ENCODE measurements at places on chromosomes 13 and 19. TPM values are rescaled to one million over a fixed set of nuclear protein-coding genes. Genes with fewer than 3 reads are reported as not detected.

The CATSPERD gene
- polyA plus RNA-seq, result not detected

The GDF15 gene
- polyA plus RNA-seq, result not detected

The ZNF223 gene
- 1.1 TPM for polyA plus RNA-seq

DNA sequence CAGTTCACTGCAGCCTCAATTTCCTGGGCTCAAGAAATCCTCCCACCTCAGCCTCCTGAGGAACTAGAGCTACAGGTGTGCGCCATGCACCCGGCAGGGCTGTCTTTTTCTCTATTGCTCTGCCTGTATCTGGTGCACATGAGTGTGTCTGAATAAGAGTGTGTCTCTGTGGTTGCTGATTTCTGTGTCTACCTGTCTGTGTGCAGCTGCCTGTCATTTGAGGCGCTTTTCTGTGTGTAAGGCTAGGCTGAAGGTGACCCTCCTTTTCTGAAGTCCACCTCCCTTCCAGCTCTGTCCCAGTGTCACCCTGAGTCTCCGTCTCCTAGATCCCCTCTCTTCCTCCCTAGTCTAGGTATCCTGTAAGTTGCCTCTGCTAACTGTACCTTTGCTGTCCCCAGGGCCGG, 1.5 kb upstream of the PRR12 start:
- H3K36me3 ChIP-seq, result peaks cover 7% of the 10 kb centered on the region
- H3K4me3 ChIP-seq, result no peak overlapping the region
- H3K4me1 ChIP-seq, result peaks cover 28% of the 10 kb centered on the region
- no peak for DNase-seq
- no peak overlapping the region for H3K27ac ChIP-seq

- H3K4me3 ChIP-seq, result no peak overlapping the region
- no peak overlapping the region for H3K27ac ChIP-seq
- H3K36me3 ChIP-seq, result no peaks in the 10 kb centered on the region
- H3K27me3 ChIP-seq, result no peaks in the 10 kb centered on the region
Measured at GRCh38 chr13:23999424-23999823, 102.1 kb upstream of the C1QTNF9B start.

DNA sequence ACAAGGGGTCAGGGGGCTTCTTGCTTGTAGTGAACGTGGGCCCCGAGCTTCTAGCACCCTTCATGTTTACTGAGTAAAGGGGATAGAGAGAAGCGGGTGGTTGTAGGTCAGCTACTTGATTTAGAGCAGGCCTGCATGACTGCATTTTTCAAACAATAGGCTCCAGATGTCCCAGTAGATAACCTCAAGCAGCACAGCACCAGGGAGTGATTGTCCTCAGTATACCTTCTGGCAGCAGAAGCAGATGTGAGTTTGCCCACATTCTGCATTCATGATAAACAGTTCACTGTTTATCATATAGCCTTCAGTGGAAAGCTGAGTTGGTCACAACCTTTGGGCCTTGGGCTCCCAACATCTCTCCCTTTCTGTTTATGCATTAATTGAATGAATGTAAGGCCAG, 4.8 kb downstream of the ZNF439 start:
- peaks cover 11% of the 10 kb centered on the region for H3K4me1 ChIP-seq
- no peak for DNase-seq
- H3K27ac ChIP-seq, result no peak overlapping the region
- H3K4me3 ChIP-seq, result no peak overlapping the region
- no peaks in the 10 kb centered on the region for H3K36me3 ChIP-seq

GRCh38 chr13:95503662-95504061, 48.9 kb upstream of the CLDN10 start:
- DNase-seq, result no peak
- H3K27me3 ChIP-seq, result no peaks in the 10 kb centered on the region
- no peak overlapping the region for H3K4me3 ChIP-seq
- no peaks in the 10 kb centered on the region for H3K36me3 ChIP-seq

DNA sequence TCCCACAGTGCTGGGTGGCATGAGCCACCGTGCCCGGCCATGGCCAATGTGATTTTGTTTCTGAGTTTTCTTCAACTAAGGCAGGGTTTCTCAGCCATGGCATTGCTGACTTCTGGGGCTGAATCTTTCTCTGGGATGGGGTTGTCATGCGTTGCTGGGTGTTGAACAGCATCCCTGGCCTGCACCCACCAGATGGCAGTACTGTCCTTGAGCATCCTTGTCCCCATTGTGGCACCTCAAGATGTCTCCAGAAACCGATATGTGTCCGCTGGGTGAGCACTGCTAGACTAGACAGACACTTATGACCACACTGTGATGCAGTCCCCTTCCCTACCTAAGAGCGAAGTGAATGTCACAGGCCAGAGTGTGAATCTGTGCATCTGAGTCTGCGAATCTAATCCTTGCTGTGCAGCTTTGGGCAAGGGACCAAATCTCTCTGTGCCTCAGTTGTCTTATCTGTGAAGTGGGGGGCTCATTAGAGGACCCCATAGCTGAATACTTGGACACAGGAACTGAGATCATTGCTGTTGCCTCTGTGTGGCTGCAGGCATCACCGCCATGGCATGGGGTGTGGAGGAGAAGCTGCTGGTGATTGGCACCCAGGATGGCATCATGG, 50.3 kb upstream of the SIN3B start:
- H3K4me1 ChIP-seq, result peaks cover 36% of the 10 kb centered on the region
- H3K27ac ChIP-seq, result no peak overlapping the region
- H3K27me3 ChIP-seq, result no peaks in the 10 kb centered on the region

- no peaks in the 10 kb centered on the region for H3K36me3 ChIP-seq
- H3K27me3 ChIP-seq, result no peaks in the 10 kb centered on the region
- no peak overlapping the region for H3K27ac ChIP-seq
- no peak for DNase-seq
Measured at GRCh38 chr13:25625414-25625813, 253.6 kb downstream of the ATP8A2 start.

- no peak overlapping the region for H3K27ac ChIP-seq
- no peak overlapping the region for H3K4me3 ChIP-seq
- H3K27me3 ChIP-seq, result peaks cover 14% of the 10 kb centered on the region
- peaks cover 10% of the 10 kb centered on the region for H3K4me1 ChIP-seq
- H3K36me3 ChIP-seq, result no peaks in the 10 kb centered on the region
Measured at GRCh38 chr13:24927810-24928404, 163.9 kb downstream of the RNF17 start.

- no peak overlapping the region for H3K4me3 ChIP-seq
- H3K36me3 ChIP-seq, result peaks cover 14% of the 10 kb centered on the region
- no peaks in the 10 kb centered on the region for H3K27me3 ChIP-seq
Measured at GRCh38 chr19:51097796-51098195, 10.4 kb downstream of the CTU1 start.

- no peak overlapping the region for H3K27ac ChIP-seq
- no peak overlapping the region for H3K4me3 ChIP-seq
- DNase-seq, result no peak
- H3K27me3 ChIP-seq, result no peaks in the 10 kb centered on the region
- peaks cover 8% of the 10 kb centered on the region for H3K36me3 ChIP-seq
Measured at GRCh38 chr19:1383017-1383311, 743 bp upstream of the NDUFS7 start.

DNA sequence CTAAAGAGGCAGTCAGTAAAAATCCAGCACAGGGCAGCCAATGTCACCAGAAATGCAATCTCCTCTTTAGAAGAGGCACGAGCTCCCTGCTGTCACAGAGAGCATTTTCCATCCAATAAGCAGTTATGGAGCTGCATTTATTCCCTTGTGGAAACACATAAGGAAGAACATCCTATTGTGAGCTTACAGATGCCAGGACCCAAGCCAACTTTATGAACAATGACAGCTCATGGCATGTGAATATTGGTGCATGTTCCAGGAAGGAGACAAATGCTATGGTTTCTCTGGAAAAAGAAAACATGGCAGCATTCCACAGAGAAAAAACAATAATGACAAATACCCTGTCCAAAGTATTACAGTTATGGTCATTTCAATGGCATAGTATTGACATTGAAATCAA, 955.6 kb downstream of the UQCRFS1 start:
- DNase-seq, result no peak
- no peak overlapping the region for H3K27ac ChIP-seq
- no peaks in the 10 kb centered on the region for H3K27me3 ChIP-seq
- no peak overlapping the region for H3K4me3 ChIP-seq
- H3K36me3 ChIP-seq, result no peaks in the 10 kb centered on the region

DNA sequence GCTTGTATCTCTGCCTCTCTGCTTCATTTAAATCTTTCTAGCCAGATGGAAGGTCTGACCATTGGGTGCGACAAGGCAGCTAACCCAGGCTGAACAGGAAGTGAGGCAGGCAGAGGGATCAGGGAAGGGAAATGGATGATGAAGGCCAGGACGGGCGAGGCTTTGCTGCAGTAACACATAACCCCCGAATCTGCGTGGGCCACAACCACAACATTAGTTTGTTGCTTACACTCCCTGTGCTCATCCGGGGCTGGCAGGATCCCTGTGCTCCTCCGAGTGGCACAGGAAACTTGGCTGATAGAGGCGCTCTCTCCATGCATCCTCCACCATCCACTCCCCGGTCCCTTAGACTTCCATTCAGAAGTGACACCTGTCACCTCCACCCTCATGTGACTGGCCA, 1.1 kb upstream of the FLT3LG start:
- no peaks in the 10 kb centered on the region for H3K36me3 ChIP-seq
- peaks cover 35% of the 10 kb centered on the region for H3K4me1 ChIP-seq
- no peak for DNase-seq
- no peak overlapping the region for H3K4me3 ChIP-seq
- no peak overlapping the region for H3K27ac ChIP-seq
- no peaks in the 10 kb centered on the region for H3K27me3 ChIP-seq

GRCh38 chr13:88000239-88000638, 329.1 kb downstream of the SLITRK5 start:
- H3K36me3 ChIP-seq, result no peaks in the 10 kb centered on the region
- no peaks in the 10 kb centered on the region for H3K27me3 ChIP-seq
- no peak overlapping the region for H3K4me3 ChIP-seq
- H3K4me1 ChIP-seq, result no peaks in the 10 kb centered on the region

DNA sequence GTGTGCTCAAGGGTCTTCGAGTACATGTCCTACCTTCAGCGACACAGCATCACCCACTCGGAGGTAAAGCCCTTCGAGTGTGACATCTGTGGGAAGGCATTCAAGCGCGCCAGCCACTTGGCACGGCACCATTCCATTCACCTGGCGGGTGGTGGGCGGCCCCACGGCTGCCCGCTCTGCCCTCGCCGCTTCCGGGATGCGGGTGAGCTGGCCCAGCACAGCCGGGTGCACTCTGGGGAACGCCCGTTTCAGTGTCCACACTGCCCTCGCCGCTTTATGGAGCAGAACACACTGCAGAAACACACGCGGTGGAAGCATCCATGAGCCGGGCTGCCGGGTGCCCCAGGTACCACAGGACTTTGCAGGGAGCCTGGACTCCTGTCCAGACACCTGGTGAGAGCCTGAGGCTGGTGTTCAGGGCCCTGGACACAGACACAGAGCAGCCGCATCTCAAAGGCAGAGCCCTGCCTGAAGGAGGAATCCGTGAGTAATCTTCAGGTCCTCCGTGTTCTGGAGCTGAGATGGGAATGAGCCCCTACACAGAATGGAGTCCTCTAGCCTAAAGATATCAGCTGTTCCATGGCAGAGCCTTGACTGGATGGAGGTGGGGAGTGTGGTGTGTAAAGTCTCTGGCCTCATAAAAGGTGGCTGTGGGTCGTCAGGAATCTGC, 1.5 kb downstream of the ZNF581 start:
- H3K36me3 ChIP-seq, result peaks cover 11% of the 10 kb centered on the region
- H3K4me1 ChIP-seq, result peaks cover 61% of the 10 kb centered on the region
- no peak for DNase-seq
- no peak overlapping the region for H3K4me3 ChIP-seq
- no peak overlapping the region for H3K27ac ChIP-seq

DNA sequence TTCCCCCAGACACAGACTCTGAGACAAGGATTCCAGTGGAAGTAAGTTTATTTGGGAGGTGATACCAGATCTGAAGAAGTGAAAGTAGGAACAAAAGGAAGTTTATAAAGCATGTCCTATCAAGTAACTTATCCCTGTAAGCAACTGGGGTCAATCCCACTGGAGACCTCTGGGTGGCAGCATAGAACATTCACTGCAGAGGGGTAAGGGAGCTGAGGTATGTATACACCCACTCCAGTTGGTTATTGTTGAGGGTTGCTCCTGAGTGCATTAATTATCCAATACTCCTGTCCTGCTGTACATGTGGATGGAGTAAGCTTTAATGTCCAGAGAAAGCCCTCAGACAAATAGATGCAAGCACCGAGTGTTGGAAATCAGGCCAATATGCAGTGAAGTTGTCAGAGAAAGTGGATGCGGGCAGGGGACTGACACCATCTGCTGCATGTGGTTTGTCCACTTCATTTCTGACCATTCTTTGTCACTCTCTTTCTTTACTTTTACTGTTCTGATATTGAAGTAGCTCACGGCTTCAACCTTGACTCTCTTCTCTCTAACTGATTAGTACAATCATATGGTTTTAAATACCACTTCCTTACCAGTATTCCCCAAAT, 46.7 kb downstream of the NOTCH3 start:
- no peak overlapping the region for H3K4me3 ChIP-seq
- DNase-seq, result peak; percentile 18
- no peak overlapping the region for H3K27ac ChIP-seq
- peaks cover 15% of the 10 kb centered on the region for H3K4me1 ChIP-seq
- H3K36me3 ChIP-seq, result no peaks in the 10 kb centered on the region

DNA sequence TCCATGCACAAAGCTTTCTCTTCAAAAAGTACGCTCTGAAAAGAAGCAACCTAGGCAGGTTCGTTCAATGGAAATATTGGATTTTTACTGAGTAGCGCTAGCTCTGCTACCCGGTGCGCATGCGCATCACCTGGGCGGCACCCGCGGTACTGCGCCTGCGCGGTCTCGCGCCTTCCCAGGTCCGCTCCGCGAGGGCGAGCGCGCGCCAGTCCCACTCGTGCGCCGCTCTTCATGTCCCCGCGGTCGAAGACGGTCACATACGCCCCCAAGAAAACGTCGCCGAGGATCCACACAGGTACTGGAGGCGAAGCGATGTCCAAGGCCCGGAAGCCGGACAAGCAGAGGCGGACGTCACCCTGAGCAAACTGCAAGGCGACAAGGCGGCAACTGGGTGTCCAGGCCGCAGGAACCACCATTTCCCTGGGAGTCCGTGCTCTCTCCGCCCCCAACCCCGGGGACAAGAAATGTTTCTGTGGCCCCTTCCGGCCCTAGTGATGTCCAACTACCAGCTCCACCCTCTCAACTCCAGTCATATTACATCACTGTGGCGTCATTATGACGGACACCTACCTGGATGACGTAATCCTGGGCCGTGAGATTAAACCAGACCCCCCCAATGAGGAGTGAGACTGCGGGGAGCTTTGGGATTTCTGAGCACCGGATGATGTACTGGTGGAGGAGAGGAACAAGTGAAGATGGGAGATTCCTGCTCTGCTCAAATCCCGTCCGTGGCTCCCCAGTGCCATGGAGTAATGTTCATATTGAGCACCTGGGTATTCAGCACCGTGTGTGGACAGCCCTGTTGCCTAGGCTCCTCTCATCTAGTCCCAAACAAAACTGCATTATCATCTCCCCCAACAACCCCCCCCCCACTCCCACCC, 4.8 kb upstream of the KCNC3 start:
- H3K4me1 ChIP-seq, result peaks cover 80% of the 10 kb centered on the region
- peaks cover 46% of the 10 kb centered on the region for H3K36me3 ChIP-seq
- DNase-seq, result peak; percentile 79
- H3K4me3 ChIP-seq, result peak overlapping the region; percentile 47
- H3K27me3 ChIP-seq, result no peaks in the 10 kb centered on the region
- peak overlapping the region; percentile 64 for H3K27ac ChIP-seq

GRCh38 chr13:23069566-23069965, 111.2 kb upstream of the SGCG start:
- H3K27me3 ChIP-seq, result no peaks in the 10 kb centered on the region
- DNase-seq, result no peak
- no peak overlapping the region for H3K4me3 ChIP-seq
- no peaks in the 10 kb centered on the region for H3K36me3 ChIP-seq
- no peak overlapping the region for H3K27ac ChIP-seq
- H3K4me1 ChIP-seq, result no peaks in the 10 kb centered on the region
